COR-L47 (cell line): ENCODE measurements at places on chromosomes 5 and 9.

- no peak for DNase-seq
These were observed 1.7 kb upstream of the ACSL6 start for GRCh38 chr5:132013006-132013689.

- DNase-seq, result no peak
These were observed 140.3 kb downstream of the RASEF start for GRCh38 chr9:82922686-82923085.

DNA sequence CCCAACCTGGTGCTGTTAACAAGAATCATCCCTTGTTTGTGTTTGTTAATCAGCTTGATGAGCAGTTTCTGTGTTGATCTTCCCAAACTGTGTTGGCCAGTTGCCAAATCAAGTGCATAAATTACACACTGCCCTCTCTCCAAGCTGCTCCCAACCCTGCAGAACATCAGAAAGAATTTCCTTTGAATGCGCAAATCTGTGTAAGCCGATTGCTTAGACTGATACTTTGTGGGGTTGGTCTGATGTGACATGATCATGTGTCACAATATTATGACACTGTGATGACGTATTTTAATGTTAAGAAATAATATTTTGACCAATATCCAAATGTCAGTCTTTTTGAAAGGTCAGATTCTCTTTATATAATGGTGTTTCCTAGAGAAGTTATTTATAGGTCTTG, 766.4 kb upstream of the WWC1 start:
- DNase-seq, result no peak

DNA sequence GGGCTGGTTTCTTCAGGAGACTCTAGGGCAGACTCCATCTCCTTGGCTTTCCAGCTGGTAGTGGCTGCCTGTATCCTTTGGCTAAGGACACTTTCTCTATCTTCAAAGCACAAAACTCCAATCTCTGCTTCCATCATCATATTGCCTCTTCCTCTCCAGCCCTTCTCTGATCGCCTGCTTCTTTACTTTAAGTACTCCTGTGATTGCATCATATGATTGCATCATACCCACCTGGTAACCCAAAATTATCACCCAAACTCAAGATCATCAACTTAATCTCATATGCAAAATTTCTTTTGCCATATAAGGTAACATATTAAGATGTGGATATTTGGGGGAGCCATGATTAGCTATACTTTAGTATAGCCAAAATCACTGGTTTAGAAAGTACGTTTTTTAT, 1092.6 kb upstream of the CDH6 start:
- DNase-seq, result no peak
